PC-3 (cell line): ENCODE measurements at places on chromosomes 2 and 18. TPM values are rescaled to one million over a fixed set of nuclear protein-coding genes. Genes with fewer than 3 reads are reported as not detected.

DNA sequence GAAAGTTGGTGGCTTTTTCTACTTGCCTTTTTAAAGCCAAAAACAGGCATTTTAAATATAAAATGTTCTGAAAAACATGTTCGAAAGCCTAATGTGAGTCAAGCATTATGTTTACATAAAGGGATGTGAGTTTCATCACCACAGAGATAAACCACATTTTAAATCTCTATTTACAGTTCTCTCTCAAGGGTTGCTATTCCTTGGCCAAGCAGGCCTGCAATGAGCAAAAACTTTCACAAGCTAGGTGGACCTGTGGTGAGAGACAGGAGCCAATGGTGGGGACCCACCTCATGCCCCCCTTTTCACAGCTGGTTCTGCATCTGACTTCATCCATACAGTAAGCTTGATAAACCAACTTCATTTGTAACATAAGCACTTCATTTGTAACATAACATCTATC is 65.1 kb downstream of the CUL3 start:
- peak; percentile 57 for DNase-seq

EPB41L3 gene
- total RNA-seq: 39.5 TPM in 2 replicates

DNA sequence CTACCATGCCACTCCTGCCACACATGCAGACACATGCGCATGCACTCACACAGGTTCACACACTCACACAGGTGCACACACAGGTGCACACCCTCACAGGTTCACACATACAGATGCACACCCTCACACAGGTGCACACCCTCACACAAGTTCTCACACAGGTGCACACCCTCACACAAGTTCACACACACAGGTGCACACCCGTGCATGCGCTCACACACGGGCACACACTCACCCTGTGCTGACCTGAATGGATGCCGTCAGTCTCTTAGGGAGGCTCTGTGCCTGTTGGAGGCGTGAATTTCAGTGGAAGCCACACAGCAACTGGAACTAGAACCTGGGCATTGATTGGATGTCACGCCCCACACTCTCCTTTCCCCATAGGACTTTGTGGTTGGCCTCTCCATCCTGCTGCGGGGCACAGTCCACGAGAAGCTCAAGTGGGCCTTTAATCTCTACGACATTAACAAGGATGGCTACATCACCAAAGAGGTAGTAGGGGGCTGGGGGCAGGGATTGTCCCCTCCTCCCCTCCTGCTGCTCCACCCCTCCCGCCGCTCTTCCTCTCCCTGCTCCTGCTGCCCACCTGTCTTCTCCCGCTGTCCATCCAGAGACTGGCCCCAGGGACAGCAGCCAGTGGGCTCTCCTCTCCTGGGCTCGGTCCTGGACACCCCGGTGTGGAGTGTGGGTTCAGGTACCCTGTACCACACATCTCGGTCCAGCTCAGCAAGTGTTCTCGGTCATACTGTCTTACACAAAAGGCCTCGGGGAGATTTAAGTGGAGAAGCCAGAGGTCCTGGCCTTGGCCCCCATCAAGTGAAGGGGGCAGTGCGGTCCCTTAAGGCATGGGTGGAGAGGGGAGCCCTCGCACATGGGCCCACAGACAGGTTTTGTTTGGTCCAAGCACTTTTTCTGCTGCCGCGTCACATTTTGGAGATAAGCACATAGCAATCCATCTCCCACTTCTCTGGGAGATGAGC is 21.0 kb upstream of the FAHD2A start:
- DNase-seq: no peak

GRCh38 chr18:62838475-62839098 is 123.2 kb downstream of the PHLPP1 start:
- DNase-seq: no peak

GRCh38 chr2:50856016-50856541 is 175.9 kb downstream of the NRXN1 start:
- no peak for DNase-seq

RALBP1 gene
- 89.8 and 94.3 TPM in 2 replicates for total RNA-seq

UGT1A5 gene
- total RNA-seq: not detected in 2 replicates

CNTNAP5 gene
- not detected in 2 replicates for total RNA-seq

GRCh38 chr2:189830510-189830909 is 46.3 kb downstream of the PMS1 start:
- DNase-seq: no peak

- DNase-seq: no peak
Observed at GRCh38 chr2:233535271-233535670, 31.3 kb downstream of the USP40 start.

- DNase-seq: no peak
Observed at GRCh38 chr2:212361174-212361756, 177.3 kb downstream of the ERBB4 start.

DYSF gene
- total RNA-seq: 13.0 and 18.8 TPM in 2 replicates

- DNase-seq: no peak
Observed at GRCh38 chr2:71699428-71699827, 246.1 kb downstream of the DYSF start.

DNA sequence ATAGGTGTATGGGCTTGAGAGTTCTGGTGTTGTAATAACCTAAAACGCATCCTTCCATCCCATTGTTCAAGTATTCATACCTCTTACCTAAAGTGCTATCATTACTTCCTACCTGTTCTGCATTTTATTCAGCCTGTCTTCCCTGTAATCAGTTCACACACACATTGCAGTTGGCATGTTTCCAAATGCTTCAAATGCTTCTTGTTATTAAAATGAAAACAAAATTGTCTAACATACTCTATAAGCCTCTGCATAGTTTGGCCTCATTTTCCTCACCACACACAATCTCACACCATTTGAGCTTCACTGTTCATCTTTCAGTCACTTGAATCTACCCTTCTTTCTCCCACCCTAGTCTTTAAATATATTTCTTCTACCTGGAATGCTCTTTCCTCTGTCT is 1178.2 kb upstream of the NRXN1 start:
- DNase-seq: no peak

- DNase-seq: no peak
Observed at GRCh38 chr2:222470802-222471468, 46.6 kb downstream of the SGPP2 start.

UGT1A4 gene
- not detected in 2 replicates for total RNA-seq

GRCh38 chr2:207334624-207335371 is 169.1 kb upstream of the KLF7 start:
- peak; percentile 94 for DNase-seq

DNAJC5G gene
- total RNA-seq: not detected in 2 replicates

- DNase-seq: peak; percentile 86
Observed at GRCh38 chr2:200786826-200787225, 24.9 kb upstream of the BZW1 start.

DNA sequence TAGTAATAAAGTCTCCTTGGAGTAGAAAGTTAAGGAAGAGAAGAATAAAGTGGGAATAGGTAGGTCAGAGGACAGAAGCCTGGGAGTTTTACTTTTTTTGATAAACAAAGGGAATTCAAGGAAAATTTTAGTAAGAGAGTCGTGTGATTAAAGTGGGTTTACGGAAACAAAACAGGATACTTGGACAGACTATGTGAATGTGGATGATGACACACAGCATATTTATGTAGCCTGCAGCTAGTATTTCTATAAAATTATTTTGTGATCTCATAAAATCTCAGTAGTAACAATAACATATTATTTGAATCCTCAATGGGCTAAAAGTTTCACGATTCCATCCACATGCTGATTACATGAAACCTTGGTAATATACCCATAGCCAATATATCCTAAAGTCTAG is 450.7 kb upstream of the PIK3C3 start:
- DNase-seq: peak; percentile 64

DNA sequence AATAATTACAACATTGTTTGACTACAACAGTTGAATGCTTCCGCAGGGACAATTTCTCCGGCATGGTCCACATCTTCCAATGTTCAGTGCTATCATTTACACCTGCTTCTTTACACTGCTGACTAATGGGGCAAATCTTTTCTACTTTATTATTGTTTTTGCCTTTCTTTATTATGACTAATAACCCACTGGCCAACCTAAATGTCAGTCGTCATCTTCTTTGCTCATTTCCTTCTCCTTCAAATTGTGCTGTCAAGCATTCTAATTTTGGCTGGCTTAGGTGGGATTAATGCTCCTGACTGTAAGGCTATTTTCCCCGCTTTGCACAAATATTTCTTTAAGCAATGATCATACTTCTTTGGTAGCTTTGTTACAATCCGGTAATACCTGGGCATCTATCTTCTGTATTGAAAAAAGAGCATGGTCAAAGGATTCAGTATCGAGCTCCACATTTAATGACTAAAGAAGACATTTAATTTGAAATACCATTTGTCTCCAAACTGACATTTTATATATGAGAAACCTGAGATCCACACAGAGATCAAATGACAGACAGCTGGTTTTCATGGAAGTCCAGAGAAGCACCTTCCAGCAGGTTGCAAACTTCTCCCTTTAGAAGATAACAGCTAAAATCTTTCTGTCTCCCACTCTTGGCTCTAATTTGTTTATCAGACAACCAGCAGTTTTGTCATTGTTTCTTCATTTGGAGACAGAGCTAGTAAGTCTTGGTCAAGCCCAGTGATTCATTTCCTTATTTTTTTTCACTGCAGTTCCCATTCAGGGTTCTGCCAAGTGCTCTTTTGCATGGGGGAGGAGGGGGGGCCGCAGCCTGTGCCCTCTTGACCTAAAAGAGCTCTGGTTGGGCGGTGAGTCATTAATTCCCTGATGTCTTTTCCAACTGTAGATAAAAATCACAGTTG is 132.9 kb downstream of the SOCS6 start:
- peak; percentile 90 for DNase-seq

- DNase-seq: peak; percentile 81
Observed at GRCh38 chr2:56191617-56192016, 7.8 kb downstream of the CCDC85A start.

DNA sequence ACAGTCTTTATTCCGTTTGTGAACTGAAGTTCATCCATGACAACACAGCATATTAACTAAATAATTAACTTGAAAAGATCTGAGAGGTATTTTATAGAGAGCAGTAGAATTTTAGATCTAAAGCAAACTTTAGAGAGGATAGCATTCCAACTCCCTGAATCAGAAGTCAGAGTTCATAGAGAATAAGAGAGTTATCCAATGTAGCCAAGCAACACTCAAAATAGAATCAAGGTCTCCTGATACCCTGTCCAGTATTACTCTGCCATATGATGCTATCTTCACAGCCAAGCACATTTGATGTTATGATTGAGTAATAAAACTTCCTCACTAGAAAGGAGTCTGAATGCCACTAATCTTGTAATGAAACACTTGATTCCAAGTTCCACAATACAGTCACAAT is 55.5 kb downstream of the RIT2 start:
- DNase-seq: no peak

TMEM169 gene
- total RNA-seq: not detected in 2 replicates

GRCh38 chr2:86622519-86623042 is 1.1 kb downstream of the RNF103 start:
- DNase-seq: peak; percentile 40

- no peak for DNase-seq
Observed at GRCh38 chr2:138476940-138477339, 24.6 kb upstream of the SPOPL start.

FBXO36 gene
- total RNA-seq: 3.6 and 4.3 TPM in 2 replicates

DNA sequence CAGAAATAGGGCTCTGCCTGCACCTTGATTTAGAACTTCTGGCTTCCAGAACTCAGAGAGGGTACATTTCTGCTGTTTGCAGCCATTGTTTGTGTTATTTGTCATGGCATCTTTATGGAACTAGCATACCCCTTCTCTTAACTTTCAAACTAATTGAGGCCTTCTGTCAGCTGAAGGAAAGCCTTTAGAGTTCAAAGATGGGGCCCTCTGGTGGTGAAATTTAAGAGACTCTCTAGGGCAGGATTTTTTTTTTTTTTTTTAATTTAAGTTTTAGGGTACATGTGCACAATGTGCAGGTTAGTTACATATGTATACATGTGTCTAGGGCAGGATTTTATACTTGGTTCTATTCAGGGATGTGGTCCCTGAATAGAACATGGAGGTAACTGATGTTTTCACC is 260.6 kb upstream of the LINC00305 start:
- peak; percentile 50 for DNase-seq

DNA sequence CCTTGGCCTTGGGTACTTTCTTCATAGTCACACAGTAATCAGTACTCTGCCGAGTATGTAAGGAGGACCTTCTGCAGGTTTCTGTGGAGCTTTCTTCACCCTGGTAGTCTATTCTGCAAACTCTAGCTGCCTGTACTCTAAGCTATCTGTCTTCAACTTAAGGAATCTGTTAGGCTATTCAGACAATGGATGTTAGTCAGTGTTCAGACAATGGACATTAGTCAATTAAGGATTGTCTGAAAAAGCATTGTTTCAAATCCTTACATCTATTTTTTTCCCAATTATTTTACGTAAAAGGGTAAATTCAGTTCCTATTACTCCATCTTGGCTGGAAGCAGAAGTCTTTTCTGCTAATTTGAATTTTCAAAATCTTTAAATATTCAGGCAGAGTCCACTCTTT is 75.7 kb downstream of the WDR7 start:
- no peak for DNase-seq

- DNase-seq: no peak
Observed at GRCh38 chr2:234378440-234378839, 118.4 kb downstream of the ARL4C start.

LMAN2L gene
- total RNA-seq: 27.8 and 31.4 TPM in 2 replicates

FAM237A gene
- not detected in 2 replicates for total RNA-seq

TDRD15 gene
- not detected in 2 replicates for total RNA-seq

DNA sequence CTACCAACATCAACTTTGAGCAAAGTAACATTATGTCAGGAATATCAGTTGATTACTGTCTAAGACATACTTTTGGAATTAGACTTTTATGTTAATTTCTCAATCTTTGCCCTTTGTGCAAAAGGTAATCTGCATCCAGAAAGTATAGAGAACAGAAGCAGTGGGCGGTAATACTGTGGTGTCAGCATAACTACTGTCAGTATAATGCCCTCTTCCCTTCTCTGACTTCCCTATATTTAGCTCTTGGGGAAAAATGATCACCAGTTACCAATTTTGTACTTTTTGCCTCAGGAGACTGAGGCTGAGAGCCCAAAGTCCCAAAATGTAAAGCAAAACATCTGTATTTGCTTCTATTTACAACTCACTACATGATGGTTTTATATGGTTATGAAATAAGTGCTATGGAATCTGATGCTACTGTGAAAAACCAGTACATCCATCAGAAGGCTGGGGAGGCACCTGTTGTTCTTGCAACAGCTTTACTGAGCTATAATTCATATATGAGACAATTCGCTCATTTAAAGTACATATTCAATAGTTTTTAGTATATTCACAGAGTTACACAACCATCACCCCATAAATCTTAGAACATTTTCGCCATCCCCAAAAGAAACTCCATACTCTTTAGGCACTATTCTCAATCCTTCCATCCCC is 51.3 kb upstream of the CD302 start:
- no peak for DNase-seq
